B cell (primary cell): ENCODE measurements at places on chromosomes 16 and 17. TPM values are rescaled to one million over a fixed set of nuclear protein-coding genes. Genes with fewer than 3 reads are reported as not detected.
A peak's percentile ranks its signal among the peaks of the same experiment; 100 is the strongest.

Gene CRYBA1
- polyA plus RNA-seq, result not detected in 2 replicates

Gene PRCD
- 10.5 and 18.0 TPM in 2 replicates for polyA plus RNA-seq

Gene CDT1
- 0.36 and 0.48 TPM in 2 replicates for polyA plus RNA-seq

Gene PDILT
- polyA plus RNA-seq, result not detected in 2 replicates

Gene WSCD1
- polyA plus RNA-seq, result not detected in 2 replicates

Gene FBXO39
- 0.12 and 0.13 TPM in 2 replicates for polyA plus RNA-seq

Gene TBC1D3
- polyA plus RNA-seq, result 0.71 TPM in 1 of 2 replicates, not detected in the other

Gene HSPB9
- polyA plus RNA-seq, result 0.09 and 0.10 TPM in 2 replicates

Gene PERCC1
- 0.46 and 0.84 TPM in 2 replicates for polyA plus RNA-seq

DNA sequence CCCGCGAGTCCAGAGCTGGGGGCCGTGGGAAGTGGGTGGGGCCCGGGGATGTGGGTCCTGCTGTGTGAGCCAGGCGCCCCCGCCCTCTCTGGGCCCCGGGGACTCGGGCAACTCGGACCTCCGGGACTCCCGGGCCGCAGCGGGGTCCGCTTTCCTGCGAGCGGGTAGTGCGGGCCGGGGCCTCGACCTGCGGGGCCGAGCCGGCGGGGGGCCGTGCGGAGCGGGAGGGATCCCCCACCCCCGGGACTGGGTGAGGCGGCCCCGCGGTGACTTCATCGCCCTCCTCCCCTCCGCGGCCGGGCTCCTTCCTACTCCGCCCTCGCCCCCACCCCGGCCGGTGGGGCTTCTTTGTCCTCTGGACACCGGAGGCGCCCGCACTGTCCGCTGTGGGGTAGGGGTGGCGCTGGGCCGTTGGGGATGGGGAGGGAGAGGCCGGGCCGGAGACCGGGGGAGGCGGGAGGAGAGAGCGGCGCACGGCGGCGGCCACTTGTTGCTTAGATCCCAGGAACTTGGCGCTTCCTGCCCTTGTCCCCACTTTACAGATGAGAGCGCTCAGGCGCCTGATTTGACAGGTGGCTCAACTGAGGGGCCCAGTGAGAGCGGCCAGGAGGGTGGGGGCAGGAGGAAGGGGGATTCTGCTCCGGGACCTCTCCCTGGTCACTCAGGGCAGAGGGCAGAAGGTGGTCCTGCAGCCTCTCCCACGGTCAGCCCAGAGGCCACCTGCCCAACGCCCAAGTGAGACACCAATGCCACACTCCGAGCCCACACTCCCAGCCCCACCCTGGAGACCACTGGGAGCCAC is 874 bp downstream of the CMTM3 start:
- H3K4me3 ChIP-seq, result peak overlapping the region; percentile 62
- peaks cover 39% of the 10 kb centered on the region for H3K4me1 ChIP-seq
- no peak overlapping the region for H3K27ac ChIP-seq

- H3K36me3 ChIP-seq, result no peaks in the 10 kb centered on the region
- no peak overlapping the region for H3K27ac ChIP-seq
- no peak overlapping the region for H3K4me3 ChIP-seq
- H3K4me1 ChIP-seq, result no peaks in the 10 kb centered on the region
- peaks cover 16% of the 10 kb centered on the region for H3K27me3 ChIP-seq
Measured at GRCh38 chr17:40679523-40679907, 14.5 kb upstream of the KRT222 start.

DNA sequence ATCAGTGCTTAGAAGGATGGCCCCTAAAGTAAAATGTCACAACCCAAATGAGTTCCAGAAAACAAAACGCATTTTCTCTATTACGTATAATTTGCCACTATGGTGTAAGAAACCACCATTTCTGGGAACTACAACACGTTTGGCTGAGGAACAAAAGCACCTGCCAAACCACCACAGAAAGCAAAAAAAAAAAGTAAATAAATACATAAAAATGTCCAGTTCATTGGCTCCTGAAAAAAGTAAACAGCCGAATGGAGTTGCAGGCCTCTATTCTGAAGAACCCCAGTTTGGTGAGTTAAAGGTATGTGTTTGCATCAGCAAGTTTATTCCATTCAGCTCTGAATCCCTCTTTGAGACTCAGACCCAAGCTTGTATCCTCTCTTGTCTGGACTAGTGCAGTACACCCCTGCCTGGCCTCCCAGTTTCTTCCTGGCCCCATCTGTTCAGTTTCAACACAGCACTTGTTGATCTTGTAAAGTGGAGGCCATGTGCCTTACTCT is 36.9 kb downstream of the ERN1 start:
- no peaks in the 10 kb centered on the region for H3K4me1 ChIP-seq
- no peak overlapping the region for H3K4me3 ChIP-seq
- DNase-seq, result no peak

- H3K27me3 ChIP-seq, result no peaks in the 10 kb centered on the region
- H3K4me1 ChIP-seq, result no peaks in the 10 kb centered on the region
- no peak for DNase-seq
- no peak overlapping the region for H3K4me3 ChIP-seq
Measured at GRCh38 chr17:72506773-72507172, 386.0 kb downstream of the SOX9 start.

DNA sequence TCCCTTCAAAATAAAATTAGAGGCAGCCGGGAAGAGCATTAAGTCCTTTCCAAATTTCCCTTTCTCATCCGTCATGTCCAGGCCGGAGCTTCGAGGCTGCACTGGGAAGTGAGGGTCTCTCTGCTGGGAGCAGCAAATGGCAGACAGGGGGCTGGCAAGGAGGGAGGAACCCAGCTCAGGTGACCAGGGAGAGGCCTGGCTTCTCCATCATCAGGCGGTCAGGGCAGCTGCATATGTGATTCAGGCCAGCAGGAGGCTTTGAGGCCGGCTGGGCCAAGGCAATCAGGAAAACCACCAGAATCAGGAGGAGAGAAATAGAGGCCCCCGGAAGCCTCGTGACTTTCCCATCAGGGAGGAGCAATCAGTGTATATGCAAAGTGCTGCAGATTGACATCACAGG is 85.0 kb upstream of the RPL38 start:
- no peak for DNase-seq
- no peak overlapping the region for H3K4me3 ChIP-seq
- H3K36me3 ChIP-seq, result no peaks in the 10 kb centered on the region
- no peaks in the 10 kb centered on the region for H3K4me1 ChIP-seq

- no peaks in the 10 kb centered on the region for H3K27me3 ChIP-seq
- H3K4me3 ChIP-seq, result no peak overlapping the region
- no peak overlapping the region for H3K27ac ChIP-seq
- peaks cover 14% of the 10 kb centered on the region for H3K4me1 ChIP-seq
Measured at GRCh38 chr16:50023641-50024040, 1.4 kb upstream of the CNEP1R1 start.

DNA sequence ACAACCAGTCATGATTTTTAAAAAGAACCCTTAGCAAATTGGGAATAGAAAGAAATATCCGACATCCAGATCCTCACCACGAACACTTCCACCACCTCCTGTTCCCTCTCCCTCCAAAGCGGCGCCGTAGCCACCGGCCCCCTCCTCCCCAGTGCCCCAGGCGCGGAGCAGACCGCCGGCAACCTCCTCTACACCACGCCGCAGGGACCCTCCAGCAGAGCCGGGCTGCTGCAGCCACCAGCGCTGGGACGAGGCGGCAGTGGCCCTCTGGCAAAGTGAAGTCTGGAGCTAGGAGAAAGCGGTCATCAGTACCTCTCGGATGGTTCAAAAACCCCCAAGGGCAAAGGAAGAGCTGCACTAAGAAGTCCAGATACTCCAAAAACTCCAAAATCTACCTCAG is 41.4 kb upstream of the SLFN13 start:
- H3K4me3 ChIP-seq, result no peak overlapping the region
- H3K27ac ChIP-seq, result no peak overlapping the region
- H3K27me3 ChIP-seq, result no peaks in the 10 kb centered on the region
- no peaks in the 10 kb centered on the region for H3K36me3 ChIP-seq
- DNase-seq, result peak; percentile 39

GRCh38 chr16:9075299-9076071 is 16.0 kb upstream of the HAPSTR1 start:
- no peaks in the 10 kb centered on the region for H3K27me3 ChIP-seq
- H3K27ac ChIP-seq, result no peak overlapping the region
- DNase-seq, result no peak
- H3K4me3 ChIP-seq, result no peak overlapping the region

DNA sequence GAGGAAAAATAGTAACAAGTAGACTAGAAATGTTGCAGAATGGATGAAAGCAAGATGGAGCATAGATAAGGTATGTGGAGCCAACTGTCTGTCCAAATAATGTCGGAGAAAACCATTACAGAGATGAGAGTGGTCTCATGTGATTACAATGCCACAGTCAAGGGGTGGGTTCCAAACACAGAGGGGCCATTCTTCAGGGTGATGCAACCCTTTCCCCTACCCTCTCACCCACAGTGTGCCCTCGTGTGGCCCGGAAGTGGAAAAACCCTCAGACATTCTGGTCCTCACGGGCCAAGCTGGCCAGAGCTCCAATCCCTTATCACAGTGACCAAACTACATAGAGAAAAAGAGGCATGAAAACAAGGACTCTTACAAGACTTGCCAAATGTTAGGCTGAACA is 17.7 kb upstream of the HS3ST3A1 start:
- no peaks in the 10 kb centered on the region for H3K27me3 ChIP-seq
- H3K27ac ChIP-seq, result no peak overlapping the region
- H3K4me1 ChIP-seq, result no peaks in the 10 kb centered on the region
- no peak overlapping the region for H3K4me3 ChIP-seq
- H3K36me3 ChIP-seq, result no peaks in the 10 kb centered on the region
